ENCODE measurements at places on chromosomes 13 and 19.

DNA sequence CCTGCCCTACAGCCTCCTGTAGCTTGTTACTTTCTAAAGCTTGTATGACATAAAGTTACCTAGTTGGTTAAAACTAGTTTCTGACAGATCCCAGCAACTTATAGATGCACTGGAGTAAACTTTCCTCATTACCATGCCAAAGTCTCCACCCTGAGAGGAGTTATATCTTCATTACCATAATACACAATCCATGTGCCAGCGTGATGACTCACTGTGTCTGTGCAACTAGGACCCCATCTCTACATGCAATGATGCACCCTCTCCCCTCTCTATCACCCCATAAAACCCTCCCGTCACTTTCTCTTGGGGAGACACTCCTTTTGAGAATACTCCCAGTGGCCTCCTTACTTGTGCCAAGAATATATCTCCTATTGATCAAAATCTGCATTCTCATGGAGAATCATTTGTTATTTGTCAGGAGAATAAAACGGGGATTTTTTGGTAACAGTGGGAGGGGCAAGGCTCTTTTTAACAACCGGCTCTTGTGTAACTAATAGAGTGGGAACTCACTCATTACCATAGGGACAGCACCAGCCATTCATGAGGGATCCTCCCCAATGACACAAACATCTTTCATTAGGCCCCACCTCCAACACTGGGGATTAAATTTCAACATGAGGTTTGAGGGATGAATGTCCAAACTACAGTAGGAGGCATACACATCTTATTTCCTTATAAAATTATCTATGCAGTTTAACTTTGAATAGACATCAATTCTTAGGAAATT, 235.1 kb upstream of the ATXN8OS start:
- no peak for DNase-seq

DNA sequence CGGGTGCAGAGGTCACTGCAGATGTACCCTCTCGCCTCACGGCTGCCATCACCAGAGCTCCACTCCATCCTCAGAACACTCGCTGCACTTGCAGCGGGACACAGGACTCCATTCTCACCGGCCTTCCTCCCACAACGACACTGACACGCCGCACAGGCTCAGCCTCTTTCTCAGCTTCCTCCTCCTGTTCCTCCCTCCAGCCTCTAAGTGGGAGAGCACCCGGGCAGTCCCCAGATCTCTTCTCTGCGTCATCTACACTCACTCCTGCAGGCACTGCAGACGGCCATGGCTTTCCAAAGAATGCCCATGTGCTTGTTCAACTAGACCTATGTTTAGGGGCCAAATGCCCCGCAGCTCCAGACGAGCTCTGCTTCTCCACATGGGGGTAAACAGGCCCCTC, 14.3 kb upstream of the FKRP start:
- no peak for DNase-seq

DNA sequence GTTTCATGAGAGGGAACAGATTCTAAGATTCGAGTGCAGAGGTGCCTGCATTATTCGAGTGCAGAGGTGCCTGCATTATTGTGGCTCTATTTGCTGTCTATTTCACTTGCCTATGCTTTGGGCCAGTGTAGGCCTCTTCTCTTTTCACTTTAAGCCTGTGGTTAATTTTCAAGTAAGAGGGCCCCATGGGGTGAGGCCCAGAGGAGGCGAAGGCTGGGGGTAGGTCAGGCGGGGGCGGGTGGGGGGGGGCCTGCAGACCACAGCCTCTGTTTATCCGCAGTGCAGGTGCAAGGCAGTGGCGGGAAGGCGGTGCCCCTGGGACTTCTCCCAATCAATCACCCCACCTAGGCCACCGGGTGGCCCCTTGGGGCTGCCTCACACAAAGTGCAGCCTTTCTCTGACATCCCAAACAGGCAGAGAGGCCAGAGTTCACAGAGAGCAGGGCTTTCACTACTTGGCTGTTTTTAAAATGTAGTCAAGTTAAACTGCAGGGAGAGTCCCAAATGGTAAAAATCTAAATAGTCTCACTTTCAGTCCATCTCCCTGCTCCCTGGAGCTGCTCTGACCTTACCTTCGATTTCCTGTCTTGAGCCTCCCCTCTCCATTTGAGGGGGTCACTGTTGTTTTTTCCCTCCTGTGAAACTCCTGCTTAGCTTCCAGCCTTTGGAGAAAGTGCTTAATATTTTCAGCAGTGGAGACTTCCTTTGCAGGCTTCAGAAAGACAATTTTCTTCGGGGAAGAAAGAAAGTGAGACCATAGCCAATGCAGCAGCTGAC, 249.0 kb downstream of the DLEU7 start:
- no peak for DNase-seq

DNA sequence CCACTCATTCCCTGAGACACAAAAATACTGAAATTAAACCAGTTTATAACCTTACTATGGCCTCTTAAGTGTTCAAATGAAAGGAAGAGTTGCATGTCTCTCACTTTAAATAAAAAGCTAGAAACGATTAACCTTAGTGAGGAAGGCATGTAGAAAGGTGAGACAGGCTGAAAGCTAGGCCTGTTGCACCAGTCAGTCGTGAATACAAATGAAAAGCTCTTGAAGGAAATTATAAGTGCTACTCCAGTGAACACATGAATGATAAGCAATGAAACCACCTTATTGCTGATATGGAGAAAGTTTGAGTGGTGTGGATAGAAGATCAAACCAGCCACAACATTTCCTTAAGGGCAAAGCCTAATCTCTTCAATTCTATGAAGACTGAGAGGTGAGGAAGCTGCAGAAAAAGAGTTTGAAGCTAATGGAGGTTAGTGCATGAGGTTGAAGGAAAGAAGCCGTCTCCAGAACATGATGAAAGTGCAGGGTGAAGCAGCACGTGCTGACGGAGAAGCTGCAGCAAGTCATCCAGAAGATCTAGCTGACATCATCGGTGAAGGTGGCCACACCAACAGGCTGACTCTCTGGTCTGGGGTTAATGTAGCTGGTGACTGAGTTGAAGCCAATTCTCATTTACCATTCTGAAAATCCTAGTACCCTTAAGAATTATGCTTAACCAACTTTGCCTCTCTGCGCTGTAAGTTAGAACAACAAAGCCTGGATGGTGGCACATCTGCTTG, 94.5 kb upstream of the TEX29 start:
- DNase-seq: no peak

- no peak for DNase-seq
Observed at GRCh38 chr19:6713773-6714692, 6.4 kb downstream of the C3 start.

- no peak for DNase-seq
Observed at GRCh38 chr19:1163934-1164683, 10.0 kb downstream of the SBNO2 start.

DNA sequence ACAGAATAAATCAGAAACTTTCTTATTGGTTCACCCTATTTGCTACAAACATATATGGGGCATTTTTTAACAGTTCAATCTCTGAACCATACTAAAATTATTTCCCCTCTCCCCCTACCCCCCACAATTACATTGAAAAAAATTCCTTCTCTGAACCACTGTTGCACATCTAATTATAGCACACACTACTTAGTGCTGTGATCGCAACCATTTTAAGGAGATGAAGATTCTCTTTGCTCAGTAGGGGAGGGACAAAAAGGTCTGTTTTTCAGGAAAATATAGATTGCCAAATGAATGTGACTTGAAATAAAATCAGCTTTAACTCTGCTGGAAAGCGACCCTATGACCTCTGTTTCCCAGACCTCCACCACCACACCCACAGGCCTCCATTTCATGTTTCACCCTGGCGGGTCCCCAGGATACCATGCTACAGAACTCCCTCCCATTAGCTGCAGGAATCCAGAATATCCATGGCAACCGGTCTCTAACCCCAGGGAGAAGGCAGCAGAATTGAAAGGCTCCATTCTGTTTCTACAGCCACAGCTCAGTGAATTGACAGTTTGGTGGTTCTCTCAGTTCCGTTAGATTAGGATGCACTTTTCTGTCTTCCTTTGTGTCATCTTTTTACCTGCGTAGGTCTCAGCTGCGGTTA, 286.3 kb downstream of the TBC1D4 start:
- no peak for DNase-seq

DNA sequence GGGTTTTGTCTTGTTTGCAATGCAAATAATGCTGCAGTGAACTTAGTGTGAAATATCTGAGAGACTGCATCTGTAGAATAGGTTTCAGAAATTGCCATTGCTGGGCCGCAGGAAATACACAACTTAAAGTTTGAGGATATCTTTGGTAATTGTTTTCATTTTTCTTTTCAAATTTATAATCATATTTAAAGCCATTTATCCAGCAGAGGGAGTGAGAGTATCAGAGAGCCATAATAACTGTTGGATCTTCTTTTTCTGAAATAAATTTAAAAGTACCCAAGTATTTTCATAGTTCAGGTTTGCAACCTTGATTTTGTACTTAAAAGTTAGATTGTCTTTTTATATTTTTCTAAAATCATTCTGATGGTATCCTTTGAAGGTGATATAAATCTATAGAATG, 99.4 kb downstream of the ZMYM2 start:
- DNase-seq: no peak

DNA sequence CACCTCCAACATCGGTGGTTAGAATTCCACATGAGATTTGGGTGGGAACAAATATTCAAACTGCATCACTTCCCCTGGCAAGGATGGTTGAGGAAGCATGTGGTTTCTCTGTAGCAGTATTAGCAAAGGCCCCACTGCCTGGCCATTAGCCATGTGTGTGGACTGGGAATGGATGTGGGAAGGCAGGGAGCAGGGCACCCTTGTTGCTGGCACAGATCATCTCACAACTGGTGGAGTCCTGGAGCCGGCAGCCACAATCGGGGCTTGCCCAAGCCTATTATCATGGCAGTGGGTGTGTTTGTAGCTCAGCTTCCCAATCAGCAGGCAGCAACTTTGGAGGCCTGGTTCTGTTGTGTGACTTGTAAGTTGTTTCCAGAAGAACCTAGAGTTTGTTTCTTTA, 391.9 kb downstream of the DLEU7 start:
- DNase-seq: no peak

DNA sequence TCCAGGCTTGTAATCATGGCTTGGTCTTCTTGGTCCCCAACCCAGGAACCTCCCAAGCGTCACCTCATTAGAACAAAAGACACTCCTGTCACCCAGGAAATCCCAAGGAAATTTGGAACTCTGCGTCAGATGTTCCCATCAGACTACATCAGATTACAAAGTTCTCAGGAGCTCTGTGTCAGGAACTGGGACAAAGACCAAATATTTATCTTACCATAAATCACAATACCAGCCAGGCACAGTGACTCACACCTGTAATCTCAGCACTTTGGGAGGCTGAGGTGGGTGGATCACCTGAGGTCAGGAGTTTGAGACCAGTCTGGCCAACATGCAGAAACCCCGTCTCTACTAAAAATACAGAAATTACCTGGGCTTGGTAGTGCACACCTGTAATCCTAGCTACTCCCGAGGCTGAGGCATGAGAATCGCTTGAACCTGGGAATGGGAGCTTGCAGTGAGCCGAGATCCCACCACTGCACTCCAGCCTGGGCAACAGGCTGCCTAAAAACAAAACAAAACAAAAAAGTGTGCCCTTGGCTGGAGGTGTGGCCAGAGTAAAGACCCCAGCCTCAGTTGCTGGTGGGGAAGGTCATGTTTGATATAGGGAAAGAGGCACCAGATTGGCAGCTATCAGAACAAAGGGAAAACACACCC, 16.7 kb upstream of the CCDC124 start:
- no peak for DNase-seq

- DNase-seq: peak; percentile 90
Observed at GRCh38 chr19:48933382-48933932, at the start of gene DHDH. Gene DHDH, plus strand, starts transcription at chr19:48933699. Its CDS starts 23 bp downstream, at chr19:48933722.

DNA sequence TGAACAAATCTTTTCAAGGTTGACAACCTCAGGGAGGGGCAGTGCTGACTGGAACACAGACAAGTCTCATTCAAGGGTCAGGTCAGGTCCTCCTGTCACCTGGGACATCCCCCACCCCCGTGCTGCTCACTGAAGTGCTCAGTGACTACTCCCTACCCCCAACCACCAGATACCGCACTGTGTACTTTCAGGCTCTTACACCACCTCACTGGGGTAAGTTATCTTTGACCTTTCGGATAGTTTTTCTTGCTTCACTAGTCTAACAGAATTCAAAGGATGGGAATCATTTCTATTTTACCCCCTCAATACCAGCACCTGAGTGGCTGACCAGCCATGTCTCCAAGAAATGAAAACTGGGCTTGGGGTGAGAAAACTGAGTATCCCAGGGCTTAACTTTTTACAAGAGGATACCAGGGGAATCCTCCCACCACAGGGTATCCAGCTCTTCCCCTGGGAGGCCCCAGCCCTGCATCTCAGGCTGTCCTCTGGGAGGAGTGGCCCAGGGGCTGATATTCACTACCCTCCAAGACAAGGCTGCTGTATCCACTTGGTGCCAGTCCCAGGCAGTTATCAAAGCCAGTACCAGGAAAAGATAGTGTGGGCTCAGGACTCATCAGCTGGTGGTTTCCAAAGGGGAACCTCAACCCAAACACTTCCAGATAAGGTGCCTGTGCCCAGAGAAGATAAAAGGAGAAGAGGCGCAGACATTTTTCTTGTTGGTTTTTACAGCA, 2.1 kb downstream of the ZNF563 start:
- DNase-seq: no peak

DNA sequence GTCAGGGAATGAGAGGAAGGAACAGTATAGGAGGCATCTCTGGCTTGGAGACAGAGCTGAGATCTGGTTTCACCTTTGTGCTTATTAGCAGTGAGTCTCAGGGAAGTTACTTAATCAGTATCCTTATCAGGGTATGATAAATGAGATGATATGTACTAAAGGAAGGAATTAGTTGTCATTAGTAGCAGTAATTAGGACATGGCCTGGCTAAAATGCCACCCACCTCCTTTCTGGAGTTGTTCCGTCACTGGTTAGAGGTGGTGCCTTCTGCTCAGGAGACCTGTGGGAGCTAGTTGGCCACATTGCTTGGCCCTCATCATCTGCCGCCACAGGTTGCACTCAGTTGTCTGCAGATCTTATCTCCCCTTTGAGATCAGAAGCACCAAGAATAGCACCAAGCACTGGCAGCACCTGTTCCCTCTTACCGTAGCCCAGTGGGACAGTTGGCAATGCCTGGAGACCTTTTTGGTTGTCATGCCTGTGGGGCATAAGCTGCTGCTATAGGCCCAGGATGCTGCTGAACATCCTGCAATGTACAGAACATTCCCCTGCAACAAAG, 4.7 kb downstream of the GPATCH1 start:
- no peak for DNase-seq

DNA sequence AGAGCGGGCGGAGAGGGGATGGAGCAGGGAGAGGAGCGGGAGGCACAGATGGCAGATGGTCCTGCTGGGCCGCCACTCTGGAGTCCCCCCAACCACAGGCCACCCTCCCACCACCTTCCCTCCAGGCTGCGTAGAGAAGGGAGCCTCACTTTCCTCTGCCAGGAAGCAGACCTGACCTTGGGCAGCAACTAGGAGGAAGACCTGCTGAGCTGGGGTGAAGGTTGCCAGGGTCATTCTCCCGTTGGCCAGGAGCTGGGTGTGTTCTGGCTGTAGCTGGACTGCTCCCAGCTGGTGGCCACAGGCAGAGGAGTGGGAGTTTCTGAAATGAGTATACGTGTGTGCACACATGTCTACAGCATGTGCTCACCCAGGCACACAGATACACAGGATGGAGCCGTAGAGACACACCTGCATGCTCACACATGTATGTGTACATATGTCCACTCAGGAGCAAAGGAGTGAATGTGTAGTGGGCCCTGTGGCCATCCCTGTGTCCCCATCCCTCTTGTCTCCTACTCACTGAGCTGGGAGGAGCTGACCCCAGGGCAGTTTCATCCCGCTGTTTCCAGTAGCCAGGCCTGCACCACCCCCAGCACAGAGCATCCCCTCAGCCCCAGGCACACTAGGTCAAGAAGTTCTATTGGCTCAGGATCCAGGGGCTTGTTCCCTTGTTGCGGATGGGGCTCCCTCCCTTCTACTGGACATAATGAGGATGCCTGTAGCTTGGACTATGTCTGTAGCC, 53.0 kb downstream of the CHST8 start:
- DNase-seq: no peak
